CD8-positive, alpha-beta T cell (primary cell): ENCODE measurements at places on chromosomes 4 and X. TPM values are rescaled to one million over a fixed set of nuclear protein-coding genes. Genes with fewer than 3 reads are reported as not detected.

Gene NUDT10
- total RNA-seq = 0.43 TPM

Gene TEX13D
- not detected for total RNA-seq

Gene MAGEC2
- not detected for total RNA-seq

Gene LUZP4
- total RNA-seq = not detected

Gene XAGE2
- total RNA-seq = not detected

Gene PKD2
- 3.0 TPM for total RNA-seq

Gene EDA
- total RNA-seq = 2.4 TPM

Gene SPATA4
- total RNA-seq = not detected

Gene IL2
- 1.0 TPM for total RNA-seq

Gene PABPC1L2B
- total RNA-seq = not detected

Gene NXF2B
- not detected for total RNA-seq

Gene TGIF2LX
- not detected for total RNA-seq

Gene VSIG4
- not detected for total RNA-seq

Gene FDCSP
- not detected for total RNA-seq

Gene TMEM271
- total RNA-seq = not detected

Gene RASL11B
- total RNA-seq = 0.64 TPM

Gene DGKK
- not detected for total RNA-seq

Gene XAGE1A
- total RNA-seq = not detected

Gene C1QTNF7
- not detected for total RNA-seq

Gene NUP62CL
- 0.65 TPM for total RNA-seq

Gene GAGE2A
- total RNA-seq = not detected

Gene CLGN
- not detected for total RNA-seq

Gene CENPC
- total RNA-seq = 143 TPM

Gene GSX2
- total RNA-seq = not detected

Gene CHST7
- 9.4 TPM for total RNA-seq

Gene GDPD2
- not detected for total RNA-seq

Gene FMR1NB
- total RNA-seq = not detected

Gene PAGE2B
- not detected for total RNA-seq

Gene CCNB3
- not detected for total RNA-seq

Gene CITED1
- total RNA-seq = not detected

Gene MAGEB10
- total RNA-seq = not detected

Gene TMPRSS11D
- total RNA-seq = not detected

Gene SMIM10L2A
- total RNA-seq = 1.4 TPM

Gene SLC25A5
- total RNA-seq = 182 TPM

Gene G6PD
- 31.5 TPM for total RNA-seq

Gene GYG2
- not detected for total RNA-seq

Gene HPF1
- 3.1 TPM for total RNA-seq

Gene SATL1
- total RNA-seq = not detected

Gene VCX
- not detected for total RNA-seq

Gene NDUFC1
- 26.5 TPM for total RNA-seq

Gene TMEM31
- not detected for total RNA-seq

Gene GLRA2
- total RNA-seq = not detected

Gene ADH4
- total RNA-seq = not detected

Gene MTNR1A
- total RNA-seq = not detected

Gene CD38
- total RNA-seq = 6.2 TPM
